ENCODE measurements at places on chromosomes 1 and 21.

GRCh38 chr21:45590246-45590725 is 48.0 kb upstream of the SLC19A1 start:
- ATAC-seq: no peak

- ATAC-seq: peak; percentile 48
Measured at GRCh38 chr21:43829575-43830119, 35.4 kb upstream of the AGPAT3 start.

DNA sequence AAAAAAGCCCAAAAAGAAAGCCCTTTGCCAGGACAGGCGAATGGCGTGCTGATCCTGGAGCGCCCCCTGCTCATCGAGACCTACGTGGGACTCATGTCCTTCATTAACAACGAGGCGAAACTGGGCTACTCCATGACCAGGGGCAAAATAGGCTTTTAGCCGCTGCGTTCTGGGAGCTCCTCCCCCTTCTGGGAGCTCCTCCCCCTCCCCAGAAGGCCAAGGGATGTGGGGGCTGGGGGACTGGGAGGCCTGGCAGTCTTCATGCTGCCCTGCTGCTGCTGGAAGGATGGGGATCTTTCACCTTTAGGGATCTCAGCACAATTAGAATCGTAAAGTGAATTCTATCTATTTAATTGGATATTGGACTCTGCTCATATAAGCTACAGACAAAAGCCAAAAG is 3.6 kb downstream of the TPRG1L start:
- ATAC-seq: no peak

DNA sequence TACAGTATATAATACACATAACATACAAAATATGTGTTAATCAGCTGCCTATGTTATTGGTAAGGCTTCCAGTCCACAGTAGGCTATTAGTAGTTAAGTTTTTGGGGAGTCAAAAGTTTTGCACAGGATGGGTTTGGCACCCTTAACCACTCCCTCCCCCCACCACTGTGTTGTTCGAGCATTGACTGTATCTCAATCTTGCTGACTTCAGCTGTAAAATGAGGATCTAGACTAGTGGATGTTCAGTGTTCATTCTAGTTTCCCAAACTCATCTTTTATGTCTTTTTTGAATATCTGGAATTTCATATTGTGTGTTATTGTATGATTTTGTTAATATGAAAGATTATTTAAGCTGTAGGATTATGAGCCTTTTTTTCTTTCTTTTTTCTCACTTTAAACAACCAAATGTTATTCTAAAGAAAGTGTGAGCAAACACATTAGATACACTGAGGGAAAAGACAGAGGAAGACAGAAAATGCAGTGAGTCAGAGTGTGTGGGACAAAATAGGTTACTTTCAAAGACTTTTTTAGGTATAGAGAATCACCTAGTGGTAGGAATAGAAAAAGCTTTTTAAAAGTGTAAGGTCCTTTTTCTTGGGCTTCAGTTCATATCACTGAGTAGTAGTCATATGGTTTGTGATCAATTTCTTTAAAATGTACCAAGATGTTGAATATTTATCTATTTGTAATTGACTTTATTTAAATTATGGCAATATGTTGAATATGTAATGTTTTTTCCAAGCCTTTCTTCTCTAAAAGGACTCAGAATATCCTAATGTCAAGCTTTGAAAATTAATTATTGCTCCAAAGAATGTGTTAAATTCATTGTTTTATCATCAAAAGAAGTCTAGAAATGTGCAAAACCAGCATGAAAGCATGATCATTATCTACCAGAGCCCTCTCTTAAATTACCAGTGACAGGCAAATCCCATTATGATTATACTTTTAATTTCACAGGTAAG is 17.9 kb upstream of the CENPF start:
- ATAC-seq: peak; percentile 88

DNA sequence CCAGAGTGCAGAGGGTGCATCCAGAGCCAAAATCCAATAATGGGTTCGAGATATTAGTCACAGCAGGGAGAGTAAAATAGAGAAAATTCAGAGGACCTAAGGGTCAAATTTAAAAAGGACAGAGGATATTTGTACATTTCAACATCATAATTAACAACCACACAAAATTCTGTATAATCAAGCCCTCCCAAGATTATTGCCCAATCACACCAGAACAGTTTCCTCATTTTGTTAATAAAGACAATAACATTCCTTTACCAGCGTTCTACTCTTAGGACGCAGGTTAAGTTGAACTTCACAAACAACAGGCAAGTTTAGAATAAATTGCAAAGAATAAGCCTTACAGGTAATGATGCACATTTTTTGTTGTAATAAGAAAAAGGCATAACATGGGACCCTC is 462.8 kb downstream of the PTPRC start:
- ATAC-seq: no peak

DNA sequence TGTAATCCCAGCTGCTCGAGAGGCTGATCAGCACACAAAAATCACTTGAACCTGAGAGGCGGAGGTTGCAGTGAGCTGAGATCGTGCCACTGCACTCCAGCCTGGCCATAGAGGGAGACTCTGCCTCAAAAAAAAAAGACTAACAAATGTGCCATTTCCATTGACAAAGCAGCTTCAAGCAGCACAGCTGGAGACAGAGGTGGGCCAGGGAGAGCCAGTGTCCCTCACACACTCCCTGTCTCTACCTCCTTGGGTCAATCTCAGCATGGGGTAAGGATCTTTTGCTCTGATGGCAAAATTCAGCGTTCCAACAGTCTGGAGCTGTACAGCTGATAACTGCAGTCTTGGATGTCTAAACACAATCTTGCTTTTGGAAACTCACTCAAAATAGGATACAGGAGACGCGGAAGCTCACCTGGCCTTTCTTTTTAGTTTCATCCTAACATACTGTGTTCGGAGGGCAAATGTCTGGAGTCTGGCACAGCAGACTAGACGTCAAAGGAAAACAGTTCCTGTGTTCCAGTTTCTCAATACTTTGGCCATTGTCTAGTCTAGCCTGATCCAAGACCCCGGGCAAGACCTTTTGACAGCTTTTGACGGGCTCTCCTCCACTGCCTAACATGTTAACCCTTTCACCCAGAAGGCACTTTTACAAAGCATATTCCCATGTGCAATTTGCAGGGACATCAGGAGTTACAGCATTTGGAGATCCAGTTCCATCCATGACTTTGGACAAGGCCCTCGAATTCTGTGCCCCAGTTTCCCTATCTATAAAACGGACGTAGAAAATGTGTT is 2.9 kb downstream of the RCC2 start:
- no peak for ATAC-seq

- ATAC-seq: no peak
Measured at GRCh38 chr1:241513378-241513777, 6.2 kb downstream of the FH start.

DNA sequence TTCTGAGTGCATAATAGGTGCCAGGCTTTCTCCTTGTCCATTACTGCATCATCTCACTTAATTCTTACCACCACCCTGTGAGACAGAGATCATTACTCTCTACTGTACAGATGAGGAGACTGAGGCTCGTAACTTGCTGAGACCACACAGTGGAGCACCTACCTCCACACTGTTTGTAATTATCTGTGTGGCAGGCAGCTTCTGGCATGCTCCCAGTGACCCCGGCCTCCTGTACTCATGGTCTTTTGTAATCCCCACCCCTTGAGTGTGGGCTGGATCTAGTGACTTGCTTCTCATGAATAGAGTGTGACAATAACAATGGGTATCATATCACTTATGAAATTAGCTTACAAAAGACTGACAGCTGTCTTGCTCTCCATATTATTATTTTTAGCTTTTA is 407.3 kb downstream of the MATN1 start:
- no peak for ATAC-seq

GRCh38 chr1:36845802-36846201 is 188.5 kb downstream of the GRIK3 start:
- ATAC-seq: no peak

DNA sequence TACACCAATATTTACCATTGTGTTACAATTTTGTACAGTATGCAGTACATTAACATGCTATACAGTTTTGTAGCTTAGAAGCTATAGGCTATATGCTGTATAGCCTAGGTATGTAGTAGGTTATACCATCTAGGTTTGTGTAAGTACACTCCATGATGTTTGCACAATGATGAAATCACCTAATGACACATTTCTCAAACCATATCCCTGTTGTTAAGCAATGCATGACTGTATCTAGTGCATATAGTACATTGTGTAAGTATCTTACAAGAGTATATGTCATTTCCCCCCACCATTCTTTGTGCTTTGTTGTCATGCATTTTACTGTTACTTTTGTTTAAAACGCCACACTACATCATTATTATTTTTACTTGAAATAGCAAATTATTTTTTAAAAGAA is 65.7 kb upstream of the RNF11 start:
- no peak for ATAC-seq

DNA sequence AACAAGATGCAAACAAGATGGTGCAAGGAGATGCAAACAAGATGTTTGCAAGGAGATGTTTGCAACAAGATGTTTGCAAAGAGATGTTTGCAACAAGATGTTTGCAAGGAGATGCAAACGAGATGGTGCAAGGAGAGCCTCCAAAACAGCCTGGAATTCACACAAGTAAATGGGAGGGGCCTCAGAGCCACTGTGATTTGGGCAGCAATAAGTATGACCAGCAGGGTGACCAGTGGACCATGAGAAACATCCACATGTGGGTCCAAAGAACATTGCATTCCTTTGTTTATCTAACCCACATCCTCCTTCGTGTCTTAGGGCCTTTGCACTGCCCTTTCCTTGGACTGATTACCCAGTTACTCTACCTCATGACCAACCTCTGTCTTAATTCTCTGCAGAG is 162.9 kb downstream of the PLPP3 start:
- no peak for ATAC-seq

GRCh38 chr1:79982211-79982610 is 975.7 kb upstream of the ADGRL4 start:
- ATAC-seq: peak; percentile 82

GRCh38 chr1:108560874-108561459 is 1.1 kb downstream of the EEIG2 start:
- peak; percentile 79 for ATAC-seq

DNA sequence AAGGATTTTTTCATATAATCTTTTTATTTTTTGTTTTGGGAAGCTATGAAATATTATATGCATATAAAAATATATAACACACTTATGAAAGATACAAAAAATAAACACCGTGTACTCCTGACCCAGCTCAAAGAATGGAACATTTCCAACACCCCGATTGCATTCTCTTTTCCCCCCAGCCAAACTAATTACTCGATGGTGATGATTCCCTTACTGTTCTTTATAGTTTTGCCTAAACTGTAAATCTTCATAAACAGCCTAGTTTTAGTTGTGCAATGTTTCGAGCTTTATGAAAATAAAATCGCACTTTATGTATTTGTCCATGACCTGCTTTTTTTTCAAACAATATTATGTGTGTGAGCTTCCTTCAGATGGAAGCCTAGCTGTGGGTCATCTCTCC is 352.0 kb upstream of the KAZN start:
- ATAC-seq: no peak

- no peak for ATAC-seq
Measured at GRCh38 chr1:226467443-226467842, 59.5 kb upstream of the PARP1 start.

GRCh38 chr1:103492003-103492625 is 33.4 kb upstream of the RNPC3 start:
- ATAC-seq: no peak

- ATAC-seq: no peak
Measured at GRCh38 chr1:8493916-8494540, 176.1 kb downstream of the SLC45A1 start.

- ATAC-seq: no peak
Measured at GRCh38 chr1:22494943-22495579, 43.4 kb downstream of the ZBTB40 start.

GRCh38 chr1:36438715-36439114 is 11.5 kb downstream of the OSCP1 start:
- no peak for ATAC-seq

All from SK-N-SH treated with all-trans-retinoic acid at 6 μM for 48 hours (cell line).